ENCODE measurements at places on chromosomes 2 and 18.

DNA sequence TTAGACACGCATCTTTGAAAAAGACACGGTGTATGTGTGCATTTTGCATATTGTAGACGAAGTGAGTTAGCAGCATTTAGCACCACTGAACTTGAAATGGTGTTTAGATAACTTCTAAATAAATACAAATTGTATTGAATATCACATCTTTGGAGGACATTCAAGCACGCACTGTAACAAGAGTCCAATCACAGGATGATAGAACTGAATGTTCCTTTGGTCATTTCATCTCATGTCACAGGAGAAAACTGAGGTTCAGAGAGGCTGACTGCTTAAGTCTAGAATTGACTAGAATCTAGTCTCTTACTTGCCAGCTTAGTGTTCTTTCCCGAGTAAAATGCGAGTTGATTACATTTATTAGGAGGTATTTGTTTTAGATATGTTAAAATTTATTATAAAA, 119.2 kb upstream of the CCDC195 start:
- no peak for DNase-seq

DNA sequence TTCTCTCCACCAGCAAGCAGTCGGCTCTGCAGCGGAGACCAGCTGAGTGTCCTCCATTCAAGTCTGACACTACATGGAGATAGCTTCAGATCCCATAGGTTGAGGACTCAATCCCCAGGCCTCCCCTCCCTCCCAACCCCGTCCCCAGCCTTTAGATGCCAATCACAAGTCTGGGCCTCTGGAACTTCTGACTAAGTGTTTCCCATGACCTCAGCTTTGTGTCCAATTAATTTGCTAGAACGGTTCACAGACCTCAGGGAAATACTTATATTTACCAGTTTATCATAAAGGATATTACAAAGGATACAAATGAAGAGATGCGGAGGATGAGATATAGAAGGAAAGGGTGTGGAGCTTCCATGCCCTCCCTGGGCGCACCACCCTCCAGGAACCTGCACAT, 77.4 kb downstream of the MERTK start:
- DNase-seq: no peak

DNA sequence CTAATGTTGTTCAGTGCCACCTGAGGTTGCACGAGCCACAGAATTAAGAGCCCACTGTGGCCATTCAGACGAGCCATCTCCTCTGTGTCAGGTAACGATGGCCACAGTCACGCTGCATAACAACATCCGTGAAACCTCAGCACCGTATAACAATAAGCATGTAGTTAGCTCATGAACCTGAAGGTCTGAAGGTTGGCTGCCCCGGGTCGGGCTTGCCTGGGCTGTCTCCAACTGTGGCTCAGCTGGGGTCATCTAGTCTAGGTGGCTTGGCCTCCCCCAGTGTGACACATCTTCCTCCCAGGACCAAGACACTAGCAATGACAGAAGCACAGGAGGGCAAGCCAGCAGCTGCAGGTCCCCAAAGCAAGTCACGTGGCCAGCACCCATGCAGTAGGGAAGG, 258.0 kb downstream of the GLI2 start:
- DNase-seq: no peak

DNA sequence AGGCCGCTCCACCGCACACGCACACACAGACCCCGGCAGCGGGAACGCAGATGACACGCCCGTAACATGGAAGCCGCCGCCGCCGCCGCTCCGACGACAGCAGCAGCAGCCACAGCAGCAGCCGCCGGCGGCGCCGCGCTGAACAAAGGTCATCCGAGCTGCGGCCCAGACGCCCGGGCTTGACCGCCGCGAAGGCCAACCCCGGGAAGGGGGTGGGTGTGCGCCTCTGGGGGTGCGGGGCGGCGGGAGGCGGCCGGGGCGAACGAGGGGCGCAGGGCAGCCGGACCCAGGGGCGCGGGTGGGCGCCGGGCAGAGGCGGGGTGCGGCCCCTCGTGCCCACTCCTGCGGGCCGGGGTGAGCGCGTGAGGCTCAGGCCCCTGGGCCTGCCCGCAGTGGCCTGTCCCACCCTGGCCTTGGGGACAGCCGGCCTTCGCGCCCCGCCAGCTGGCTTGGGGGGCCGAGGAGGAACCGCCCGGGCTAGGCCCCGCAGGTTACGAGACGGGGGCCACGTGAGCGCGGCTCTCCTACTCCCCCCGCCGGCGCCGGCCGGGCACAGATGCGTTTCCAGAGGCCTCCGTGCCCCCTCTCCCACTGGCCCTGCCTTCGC, 1.0 kb upstream of the ZNF532 start:
- peak; percentile 44 for DNase-seq

DNA sequence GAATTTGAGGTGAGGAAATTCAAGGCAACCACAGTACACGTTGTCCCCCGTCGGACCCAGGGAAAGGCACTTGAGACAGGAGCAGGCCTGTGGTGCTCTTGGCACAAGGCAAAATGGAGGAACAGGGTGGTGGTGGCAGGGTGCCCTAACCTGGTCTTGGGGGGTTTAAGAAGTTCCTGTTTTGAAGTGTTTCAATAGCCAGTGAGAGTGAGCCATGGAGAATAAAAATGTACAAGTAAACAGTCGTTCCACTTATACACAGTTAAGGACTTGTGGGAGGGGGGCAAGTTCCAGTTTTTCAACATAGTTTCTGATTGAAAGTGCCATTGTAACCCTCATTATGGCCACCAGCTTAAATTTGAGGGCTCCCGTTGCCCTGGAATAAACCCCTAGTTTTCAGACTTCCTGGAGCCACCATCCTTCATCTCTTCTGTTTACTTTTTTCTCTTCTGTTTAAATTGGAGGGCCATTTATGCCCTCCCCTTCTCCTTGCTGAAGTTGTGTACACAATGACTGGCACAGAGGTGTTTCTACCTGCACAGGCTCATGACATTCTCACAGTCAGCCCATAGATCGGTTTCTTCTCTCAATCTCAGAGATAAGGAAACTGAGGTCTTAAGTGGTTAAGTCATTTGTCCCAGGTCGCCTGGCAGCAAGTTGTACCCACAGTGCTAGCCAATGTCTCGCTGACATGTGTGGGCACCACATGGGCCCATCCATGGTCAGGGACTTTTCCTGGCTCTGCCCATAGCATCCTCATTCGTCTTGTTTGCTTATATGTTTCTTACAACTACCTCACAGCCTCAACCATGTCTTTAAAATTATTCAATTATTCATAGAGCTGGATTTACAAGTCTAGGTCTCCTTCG, 66.0 kb upstream of the ST3GAL5 start:
- DNase-seq: no peak

DNA sequence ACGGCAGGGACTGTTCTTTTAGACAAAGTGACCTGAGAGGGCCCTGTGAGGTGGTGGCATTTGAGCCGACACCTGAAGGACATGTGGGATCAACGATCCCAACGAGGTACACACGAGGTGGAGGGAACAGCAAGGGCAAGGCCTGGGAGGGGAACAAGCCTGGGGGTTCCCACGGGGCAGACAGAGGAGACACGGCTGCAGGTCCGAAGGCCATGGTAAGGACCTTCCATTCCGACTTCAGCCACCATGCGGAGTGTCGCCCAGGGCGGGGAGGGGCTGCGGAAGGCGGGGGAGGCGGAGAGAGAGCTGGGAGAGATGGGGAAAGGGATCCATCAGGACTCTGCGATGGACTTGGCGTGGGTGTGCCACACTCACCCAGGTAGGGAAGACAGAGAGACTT, 151.8 kb downstream of the HDAC4 start:
- DNase-seq: no peak

GRCh38 chr2:236180076-236180816, 12.1 kb upstream of the GBX2 start:
- DNase-seq: no peak

- DNase-seq: no peak
These were observed 37.9 kb upstream of the C1GALT1C1L start for GRCh38 chr2:43714164-43714563.

DNA sequence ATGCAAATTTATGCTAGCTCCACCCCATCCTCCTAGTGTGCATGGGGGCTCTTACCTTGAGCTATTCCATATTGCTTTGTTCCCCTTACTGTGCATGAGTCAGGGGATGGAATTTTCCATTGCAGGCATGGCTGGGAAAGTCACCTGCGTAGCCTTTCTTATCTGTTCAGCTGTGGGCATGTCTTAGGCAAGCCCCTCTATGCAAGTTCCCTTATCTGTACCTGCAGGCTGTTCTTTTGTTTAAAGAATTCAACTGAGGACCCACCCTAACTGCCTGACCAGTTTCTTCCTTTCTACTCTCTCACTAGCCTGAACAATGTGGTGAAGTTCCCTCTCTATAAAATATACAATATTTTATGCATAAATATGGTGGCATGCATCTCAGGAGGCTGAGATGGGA, 54.2 kb upstream of the CDCA7 start:
- no peak for DNase-seq

GRCh38 chr2:205032093-205032551, 486.8 kb downstream of the PARD3B start:
- DNase-seq: no peak

GRCh38 chr2:191889931-191890330, 43.0 kb upstream of the CAVIN2 start:
- DNase-seq: peak; percentile 66

GRCh38 chr2:97720746-97721145, 7.4 kb downstream of the ZAP70 start:
- no peak for DNase-seq

DNA sequence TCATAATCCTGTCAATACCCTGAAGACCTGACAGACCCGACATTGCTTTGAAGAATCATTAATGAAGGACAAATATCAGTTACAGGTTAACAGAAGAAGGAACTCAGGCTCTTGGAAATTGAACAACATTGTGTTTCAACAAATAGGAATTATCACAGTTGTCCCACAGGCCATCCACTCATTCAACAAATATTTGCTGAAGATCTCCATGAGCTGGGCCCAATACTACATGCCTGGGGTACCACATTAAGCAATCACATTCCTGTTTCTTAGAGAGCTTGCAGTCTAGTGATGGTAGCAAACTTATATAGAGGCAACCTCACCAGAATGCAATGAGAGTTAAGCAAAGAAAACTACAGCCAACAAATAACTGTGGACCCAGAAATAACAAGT, 671.6 kb upstream of the ACVR2A start:
- DNase-seq: no peak
